Neuronal stem cell (in vitro differentiated cells): ENCODE measurements at places on chromosomes 7 and 10.

GRCh38 chr10:58937423-58937822 is 239.0 kb upstream of the PHYHIPL start:
- no peak for DNase-seq

DNA sequence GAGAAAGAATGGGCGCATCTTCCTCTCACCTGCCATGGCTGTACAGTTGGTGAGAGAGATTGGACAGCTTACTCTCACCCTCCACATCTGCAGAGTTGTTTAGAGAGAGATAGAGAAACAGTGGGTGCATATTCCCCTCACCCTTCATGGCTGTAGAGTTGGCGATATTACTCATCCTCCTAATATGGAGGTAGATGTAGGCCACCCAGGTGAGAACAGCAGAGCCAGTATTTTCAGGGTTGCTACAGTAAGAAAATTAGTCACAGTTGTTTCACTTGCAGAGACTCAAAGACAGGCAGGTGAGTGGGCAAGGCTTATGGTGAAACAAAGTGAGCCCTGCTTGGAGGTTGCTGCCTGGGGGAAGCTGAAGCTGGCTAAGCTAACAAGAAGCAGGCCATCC is 65.0 kb upstream of the PFKP start:
- DNase-seq: no peak

DNA sequence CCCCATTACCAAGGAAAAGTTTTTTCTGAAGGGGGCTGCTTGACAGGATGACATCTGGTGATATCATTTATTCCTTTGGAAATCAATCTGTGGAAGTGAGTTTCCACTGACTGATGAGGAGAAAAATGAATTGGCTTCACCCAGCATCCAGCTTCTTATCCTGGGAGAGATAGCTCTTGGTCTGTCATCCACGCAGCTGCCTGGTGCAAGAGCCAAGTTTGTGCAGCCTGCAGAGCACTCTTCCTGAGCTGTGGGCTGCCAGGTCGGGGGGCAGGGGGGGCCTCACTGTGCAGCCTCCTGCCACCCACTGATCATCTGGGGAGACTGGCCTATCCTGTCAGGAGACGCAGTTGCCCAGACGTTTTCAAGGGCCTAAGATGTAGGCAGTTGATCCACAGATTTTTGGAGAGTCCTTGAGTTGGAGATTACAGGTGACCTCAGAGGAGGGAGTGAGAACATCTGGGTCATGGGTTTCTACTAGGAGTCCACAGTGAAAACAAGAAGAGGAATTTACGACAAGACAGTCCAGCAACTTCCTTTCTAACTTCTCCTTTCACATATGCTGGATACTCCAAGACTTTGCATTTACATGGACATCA is 75.4 kb downstream of the EGFR start:
- DNase-seq: no peak

DNA sequence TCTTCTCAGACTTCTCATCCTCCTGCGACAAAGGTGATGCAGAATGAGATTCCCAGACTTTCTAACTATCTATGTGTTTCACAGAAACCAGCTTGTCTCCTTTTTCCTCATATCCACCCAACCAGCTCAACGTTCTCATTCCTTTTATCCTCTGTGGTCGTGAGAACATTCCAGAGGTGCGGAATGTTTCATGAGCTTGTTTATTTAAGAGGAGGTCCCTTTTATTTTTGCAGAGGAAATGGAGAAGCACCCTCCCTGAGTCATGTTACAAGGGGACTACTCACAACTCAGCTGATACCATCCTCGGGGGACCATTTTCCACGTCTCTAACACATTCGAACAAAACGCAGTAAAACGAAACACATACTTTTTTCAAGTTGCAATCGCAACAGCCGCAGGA is 93.2 kb downstream of the ZRANB1 start:
- DNase-seq: no peak

GRCh38 chr10:104155591-104155990 is 33.6 kb downstream of the SFR1 start:
- no peak for DNase-seq

DNA sequence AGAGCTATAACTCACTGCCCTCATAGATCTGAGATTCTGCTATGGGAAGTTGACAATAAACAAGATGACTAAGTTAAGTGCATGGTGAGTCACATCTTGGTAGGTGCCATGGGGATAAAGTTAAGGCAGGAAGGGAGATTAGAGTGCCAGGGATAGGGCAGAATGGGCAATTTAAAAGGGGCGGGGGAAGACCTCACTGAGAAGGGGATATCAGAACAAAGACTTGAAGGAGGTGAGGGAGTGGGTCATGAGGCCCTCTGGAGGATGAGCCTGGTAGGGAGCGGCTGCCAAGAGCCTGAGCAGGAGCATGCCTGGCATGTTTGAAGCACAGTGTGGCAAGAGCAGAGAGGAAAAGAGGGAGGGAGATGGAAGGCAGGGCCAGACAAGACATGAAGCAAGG is 34.8 kb upstream of the INMT start:
- no peak for DNase-seq

- no peak for DNase-seq
Measured at GRCh38 chr7:1043552-1044188, 676 bp upstream of the GPR146 start.

DNA sequence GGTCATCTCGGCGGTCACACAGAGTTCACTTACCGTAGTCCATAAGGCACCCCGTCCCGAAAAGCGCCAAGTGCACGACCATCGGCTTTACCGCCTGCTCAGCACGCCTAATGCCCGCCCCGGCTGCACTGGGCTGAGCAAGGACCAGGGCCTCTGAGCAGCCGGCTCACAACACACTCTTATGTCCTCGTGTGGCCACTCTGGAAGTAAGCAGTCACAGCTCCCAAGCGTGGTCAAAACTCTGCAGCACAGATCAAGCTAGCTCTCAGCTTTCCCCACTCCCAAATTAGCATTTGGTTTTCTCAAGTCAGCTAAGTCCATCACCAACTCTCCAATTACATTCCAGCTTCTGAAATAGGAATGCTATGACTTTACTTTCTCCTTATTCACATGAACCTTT is 57.7 kb downstream of the MAD1L1 start:
- DNase-seq: no peak

DNA sequence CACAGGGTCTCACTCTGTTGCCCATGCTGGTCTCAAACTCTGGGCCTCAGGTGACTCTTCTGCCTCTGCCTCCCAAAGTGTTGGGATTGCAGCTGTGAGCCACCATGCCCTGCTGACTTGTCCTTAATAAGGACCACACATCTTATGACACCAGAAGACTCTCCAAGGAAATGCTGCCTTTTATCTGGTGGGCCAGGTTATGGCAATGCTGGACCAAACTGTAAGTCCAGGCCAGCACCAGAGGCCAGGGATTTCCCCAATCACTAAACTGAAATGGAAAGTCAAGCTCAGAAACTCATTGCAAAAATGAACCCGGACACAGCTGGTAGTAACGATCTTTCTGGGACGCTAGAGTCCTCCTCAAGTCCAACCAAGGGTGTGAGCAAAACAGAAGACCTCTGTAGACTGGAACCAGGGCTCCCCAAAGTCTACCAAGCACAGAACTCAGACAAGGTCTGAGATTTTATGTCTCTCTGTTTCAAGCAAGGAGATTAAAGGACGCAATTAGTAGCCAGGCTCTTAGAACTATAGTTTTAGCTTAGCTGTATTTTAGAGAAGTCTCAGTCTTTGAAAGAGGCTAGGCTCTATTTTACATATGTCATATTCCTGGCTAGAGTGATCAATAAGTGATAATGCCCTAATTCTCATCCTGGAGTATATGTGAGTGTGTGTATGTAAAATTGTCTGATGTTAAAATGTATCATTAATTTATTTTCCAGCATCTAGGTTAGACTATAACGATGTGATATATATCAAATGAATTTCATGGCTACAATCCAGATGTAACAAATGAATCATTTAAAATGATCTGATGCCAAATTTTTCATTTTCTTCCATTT is 74.0 kb upstream of the ITGB1 start:
- no peak for DNase-seq

GRCh38 chr7:155381852-155382801 is 75.8 kb upstream of the EN2 start:
- DNase-seq: no peak

DNA sequence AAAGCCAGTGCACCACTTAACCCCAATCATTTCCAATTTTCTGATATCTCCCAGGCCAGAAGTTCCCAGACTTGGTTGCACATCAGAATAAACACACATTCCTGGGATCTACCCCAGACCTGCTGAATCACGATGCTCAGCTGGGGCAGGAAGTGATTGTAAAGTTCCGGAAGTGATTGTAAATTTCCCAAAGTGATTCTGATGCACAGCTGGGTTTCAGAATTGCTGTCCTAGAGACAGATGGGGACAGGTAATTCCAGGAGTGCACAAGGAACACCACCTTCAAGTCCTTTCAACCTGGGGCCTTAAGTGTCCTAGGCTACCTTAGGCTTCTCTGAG is 104.2 kb upstream of the EEPD1 start:
- DNase-seq: no peak

GRCh38 chr10:108956149-108956548 is 967.2 kb downstream of the XPNPEP1 start:
- DNase-seq: no peak

GRCh38 chr10:98314532-98315284 is 46.7 kb upstream of the LOXL4 start:
- DNase-seq: no peak

- DNase-seq: no peak
Measured at GRCh38 chr7:112985377-112985987, 101.1 kb downstream of the GPR85 start.

GRCh38 chr7:22393913-22394729 is 37.2 kb upstream of the RAPGEF5 start:
- DNase-seq: no peak

DNA sequence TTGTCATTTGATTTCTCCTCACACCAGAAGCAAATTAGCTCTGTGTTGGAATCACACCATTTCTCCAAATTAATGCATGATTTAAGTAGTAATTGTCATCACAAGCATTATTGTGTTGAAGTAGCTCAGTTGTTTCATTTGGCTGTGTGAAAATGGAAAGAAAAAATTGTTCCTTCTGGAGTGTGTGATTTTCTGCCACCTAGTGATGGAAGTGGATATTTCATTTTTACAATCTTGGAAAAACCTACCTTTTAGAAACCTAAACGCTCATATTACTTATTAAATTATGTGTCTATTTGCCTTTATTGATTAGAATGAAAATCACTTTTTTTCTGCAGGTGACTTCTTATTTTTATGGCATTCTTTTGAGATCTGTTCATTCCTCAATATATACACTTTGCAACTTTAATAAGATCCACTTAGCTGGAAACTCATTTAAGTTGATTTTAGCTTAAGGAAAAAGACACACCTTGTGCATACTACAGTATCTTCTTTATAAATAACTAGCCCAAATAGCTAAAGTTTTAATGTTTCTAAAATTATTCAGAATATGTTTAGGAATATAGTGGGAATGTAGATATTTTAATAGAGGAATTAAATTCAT is 50.0 kb downstream of the SRI start:
- no peak for DNase-seq

GRCh38 chr7:1645071-1645409 is 25.0 kb upstream of the ELFN1 start:
- no peak for DNase-seq

- DNase-seq: no peak
Measured at GRCh38 chr7:114073701-114074100, 154.9 kb upstream of the PPP1R3A start.

GRCh38 chr7:32047801-32048200 is 22.4 kb downstream of the PDE1C start:
- no peak for DNase-seq

DNA sequence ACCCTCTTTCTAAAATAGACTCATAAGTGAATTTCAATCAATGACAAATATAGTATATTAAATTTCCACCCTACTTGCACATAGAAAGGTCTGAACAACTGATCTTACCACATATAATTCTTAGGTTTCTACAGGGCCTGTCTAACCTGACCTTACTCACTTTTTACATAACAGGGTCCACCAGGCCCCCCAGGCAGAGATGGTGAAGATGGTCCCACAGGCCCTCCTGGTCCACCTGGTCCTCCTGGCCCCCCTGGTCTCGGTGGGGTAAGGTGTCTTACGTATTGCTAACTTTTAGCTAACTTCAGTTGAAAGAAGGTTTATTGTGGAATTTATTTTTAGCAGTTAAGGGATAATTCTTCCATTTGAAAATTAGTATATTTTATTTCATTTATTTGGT is 5.3 kb downstream of the COL1A2 start:
- no peak for DNase-seq

DNA sequence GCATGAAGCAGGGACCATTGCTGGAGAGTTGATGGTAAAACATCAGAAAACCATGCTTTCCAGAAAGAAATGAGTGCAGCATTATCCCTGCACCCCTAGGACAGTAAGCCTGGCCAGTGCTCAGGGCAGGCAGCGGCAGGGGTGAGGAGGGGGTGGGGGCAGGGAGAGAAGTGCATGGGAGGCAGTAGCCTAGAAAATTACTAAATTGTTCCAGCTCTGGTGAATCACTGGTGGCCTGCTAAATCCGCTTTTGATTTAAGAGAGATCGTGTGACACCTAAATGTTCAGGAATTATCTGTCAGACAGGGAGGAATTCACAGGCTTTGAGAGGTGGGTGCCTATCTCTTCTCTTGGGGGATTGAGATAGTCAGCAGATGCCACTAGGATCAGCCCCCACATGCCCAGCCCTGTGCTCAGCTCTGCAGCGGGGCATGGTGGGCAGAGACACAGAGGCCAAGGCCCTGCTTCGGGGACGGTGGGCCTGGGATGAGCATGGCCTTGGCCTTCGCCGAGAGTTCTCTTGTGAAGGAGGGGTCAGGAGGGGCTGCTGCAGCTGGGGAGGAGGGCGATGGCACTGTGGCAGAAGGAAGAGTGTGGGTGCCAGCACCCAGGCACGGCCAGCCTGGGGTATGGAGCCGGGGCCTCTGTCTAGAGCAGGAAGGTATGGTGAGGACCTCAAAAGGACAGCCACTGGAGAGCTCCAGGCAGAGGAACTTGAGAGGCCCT is 5.0 kb upstream of the AQP1 start:
- no peak for DNase-seq

DNA sequence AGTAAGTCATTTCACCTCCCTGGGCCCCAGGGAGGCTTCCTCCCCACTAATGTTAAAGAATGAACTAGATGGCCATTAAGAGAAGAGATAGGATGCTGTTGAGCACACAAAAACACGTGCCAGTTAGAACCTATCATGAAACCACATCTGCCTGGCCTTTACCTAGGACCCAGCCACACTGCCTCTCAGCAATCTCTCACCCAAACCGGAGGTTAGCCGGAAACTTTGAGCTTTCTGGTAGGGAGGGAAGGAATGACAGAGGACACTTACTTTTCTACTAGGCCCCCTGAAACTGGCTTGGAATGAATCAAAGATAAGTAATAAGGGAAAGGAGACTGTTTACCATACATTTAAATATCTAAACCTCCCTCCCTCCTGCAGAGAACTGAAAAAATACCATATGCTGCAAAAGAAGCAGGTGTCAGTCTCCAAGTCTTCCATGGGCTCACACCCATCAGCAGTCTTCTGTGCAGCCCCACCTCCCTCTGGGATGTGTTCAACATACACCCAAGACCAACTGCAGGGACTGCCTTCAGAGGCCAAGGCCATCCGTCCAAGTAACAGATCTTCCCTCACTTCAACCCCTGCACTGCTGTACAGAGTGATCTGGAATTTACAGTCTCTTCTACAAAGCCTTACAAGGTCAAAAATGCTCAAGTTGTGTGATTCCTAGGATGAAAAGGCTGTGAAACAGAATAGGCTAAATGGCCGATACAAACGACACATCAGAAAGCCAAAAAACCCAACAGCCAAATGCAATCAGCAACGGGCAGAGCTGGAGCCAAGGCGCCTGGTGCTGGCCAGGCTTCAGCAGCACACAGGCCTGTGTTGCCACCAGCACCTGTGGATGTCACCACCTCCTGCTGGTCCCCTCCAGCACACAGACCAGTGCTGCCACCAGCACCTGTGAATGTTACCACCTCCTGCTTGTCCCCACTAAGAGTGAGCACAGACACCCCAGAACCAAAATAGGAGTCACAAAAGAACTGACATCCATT is 42.4 kb downstream of the SORBS1 start:
- DNase-seq: no peak
